NCI-H146 (cell line): ENCODE measurements at places on chromosomes 2 and 18.

GRCh38 chr2:29187926-29188325 lies 72.7 kb downstream of the CLIP4 start:
- no peak for DNase-seq

DNA sequence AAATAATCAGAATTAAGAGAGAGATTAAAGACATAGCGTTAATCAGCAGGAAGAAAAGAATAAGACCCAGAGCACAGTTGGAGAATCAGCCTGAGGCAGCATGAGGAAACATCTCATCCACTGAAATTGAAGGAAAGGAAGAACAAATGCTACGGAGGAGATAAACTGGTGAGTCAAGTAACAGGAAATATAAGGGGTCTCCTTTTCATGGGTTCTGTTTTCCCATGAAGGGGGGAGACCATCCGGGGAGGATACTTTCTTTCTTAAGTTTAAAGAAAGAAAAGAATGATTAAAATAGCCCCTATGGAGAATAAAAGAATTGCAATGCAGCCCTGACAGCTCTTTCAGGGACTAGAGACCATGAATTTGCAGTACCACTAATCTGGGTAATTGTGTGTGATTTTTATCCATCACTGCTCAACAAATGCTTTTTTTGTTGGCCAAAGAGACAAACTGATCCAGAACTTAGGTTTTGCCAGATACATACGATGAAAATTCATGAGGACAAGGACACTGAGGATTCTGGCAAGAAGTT lies 17.7 kb downstream of the ROCK2 start:
- DNase-seq = no peak

GRCh38 chr2:159897081-159897480 lies 99.1 kb upstream of the CD302 start:
- DNase-seq = no peak

DNA sequence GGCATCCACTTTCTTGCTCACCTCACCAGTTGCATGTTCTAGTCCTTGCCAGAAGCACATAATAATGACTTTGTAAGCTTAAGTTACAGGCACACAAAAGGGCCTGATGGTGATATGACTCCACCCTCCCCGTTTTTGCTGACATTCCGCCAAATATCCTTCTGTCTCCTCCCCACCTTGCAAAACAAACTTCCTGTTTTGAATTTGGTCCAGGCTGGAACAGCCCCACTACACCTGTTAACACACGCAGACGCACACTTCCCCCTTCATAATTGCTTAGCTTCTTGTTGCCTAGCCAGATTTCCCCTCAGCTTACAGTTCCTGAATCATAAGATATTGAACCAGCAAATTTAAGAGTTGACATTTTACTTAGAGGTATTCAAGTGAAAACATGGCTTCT lies at the start of gene MGAT5:
TSS of gene MGAT5 (plus strand) at position 269 of the 400 bp plus-strand sequence. CDS start 332 bp downstream, outside the sequence.
- peak; percentile 77 for DNase-seq

GRCh38 chr2:22880161-22880560 lies 504.8 kb upstream of the KLHL29 start:
- no peak for DNase-seq

DNA sequence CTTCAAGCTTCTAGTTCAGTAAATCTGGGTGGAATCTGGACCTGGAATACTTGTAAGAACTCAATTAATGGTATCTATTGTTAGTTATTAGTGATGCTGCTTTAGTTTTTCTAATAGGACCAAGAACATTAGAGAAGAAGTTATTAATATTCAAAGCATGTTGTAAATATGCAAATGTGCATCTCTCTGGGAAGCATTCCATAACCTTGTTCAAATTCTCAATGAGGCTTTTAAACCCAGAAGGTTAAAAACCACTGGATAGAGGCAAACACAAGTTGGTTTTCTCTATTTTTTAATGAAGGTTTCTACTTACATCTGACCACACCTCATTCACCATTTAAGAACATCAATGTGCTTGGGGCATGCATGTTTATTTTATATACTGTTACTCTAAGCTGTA lies 16.1 kb upstream of the ACVR1C start:
- no peak for DNase-seq

DNA sequence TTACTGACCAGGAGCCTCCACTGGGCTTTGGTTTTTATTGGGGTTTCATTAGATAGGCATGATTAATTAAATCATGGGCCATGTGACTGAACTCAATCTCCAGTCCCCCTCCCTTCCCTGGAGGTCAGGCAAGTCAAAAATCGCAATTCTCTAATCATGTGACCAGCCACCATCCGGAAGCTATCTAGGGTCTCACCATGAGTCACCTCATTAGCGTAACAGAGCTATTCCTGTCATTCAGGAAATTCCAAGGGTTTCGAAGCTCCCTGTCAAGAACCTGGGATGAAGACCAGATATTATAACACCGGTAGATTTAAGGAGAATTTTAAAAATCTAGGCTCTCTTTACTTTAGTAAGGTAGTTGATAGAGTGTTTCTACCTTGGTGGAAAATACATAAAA lies 180.3 kb upstream of the TCF4 start:
- no peak for DNase-seq

DNA sequence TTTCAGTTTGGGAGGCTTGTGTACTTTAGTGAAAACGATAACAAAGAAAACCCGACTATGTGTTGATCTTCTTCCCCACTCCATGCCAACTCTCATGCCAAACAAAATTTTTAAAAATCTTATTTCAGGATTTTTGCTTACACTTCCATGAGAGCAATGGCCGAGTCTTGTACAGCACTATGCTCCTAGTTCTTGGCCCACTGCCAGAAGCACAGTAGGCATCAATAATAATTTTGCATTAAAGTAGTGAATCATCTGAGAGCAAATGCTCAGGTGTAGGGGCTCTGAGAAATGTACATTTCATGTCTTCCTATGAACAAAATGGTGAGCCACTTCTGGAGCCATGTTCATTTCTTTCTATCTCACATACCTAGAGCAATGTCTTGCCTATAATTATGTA lies 62.2 kb downstream of the MAP3K19 start:
- peak; percentile 16 for DNase-seq

- DNase-seq = no peak
These were observed 852.8 kb upstream of the ACVR2A start for GRCh38 chr2:146992057-146992456.

- DNase-seq = no peak
These were observed 5.5 kb upstream of the TTL start for GRCh38 chr2:112476434-112476833.
